ENCODE measurements at places on chromosomes 5 and 9.

GRCh38 chr5:33230467-33231078 lies 210.2 kb upstream of the TARS1 start:
- no peak for DNase-seq

DNA sequence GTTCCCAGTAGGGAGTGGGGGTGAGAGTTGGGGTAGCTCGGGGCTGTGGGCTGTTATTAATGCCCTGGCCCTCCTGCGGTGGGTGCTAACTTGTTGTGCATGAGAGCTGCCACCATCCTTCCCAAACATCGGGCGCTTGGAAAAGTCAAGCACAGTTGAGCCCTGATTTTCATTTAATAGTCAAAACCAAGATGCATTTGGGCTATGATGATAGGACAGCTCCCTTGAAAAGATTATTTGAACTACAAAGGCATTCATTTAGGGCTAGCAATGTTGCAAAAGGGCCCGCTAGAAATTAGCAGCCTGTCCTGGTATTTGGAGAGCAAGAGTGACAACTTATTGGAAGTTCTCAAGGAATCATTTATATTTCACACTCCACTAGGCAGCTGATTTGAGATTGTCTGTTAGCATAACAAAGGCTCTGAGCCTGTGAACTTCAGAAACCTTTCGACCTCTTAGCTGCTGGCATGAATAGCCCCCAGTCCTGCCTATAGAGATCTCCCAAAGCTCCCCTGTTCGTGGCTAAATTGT lies 128.2 kb upstream of the TMEM161B start:
- no peak for DNase-seq

- no peak for DNase-seq
Observed at GRCh38 chr9:121498487-121499176, 1.0 kb downstream of the GGTA1 start.

- no peak for DNase-seq
Observed at GRCh38 chr5:145478651-145479050, 356.5 kb downstream of the PRELID2 start.

- no peak for DNase-seq
Observed at GRCh38 chr9:90767523-90768100, 34.0 kb upstream of the SYK start.

- no peak for DNase-seq
Observed at GRCh38 chr5:160692271-160692670, 159.7 kb downstream of the ATP10B start.

DNA sequence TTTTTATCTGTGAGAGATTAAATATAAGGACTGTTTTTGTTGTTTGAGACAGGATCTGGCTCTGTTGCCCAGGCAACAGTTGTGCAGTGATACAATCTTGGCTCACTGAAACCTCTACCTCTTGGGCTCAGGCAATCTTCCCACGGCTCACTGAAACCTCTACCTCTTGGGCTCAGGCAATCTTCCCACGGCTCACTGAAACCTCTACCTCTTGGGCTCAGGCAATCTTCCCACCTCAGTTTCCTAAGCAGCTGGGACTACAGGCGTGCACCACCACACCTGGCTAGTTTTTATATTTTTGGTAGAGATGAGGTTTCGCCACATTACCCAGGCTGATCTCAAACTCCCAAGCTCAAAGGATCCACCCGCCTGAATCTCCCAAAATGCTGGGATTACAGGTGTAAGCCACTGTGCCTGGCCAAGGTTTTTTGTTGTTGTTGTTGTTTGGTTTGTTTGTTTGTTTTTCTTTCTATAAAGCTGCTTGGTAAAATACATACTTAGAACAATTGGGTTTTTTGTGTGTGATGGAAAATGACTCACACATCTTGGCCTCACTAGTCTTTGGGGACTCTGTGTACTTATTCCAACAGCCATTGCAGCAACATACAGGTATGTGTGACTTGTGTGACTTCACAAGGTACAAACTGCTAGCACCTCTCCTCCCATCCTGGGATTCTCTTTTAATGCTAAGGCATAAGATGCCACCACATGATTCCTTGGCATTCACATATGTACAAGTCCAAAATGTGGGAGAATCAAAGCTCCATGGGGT lies 36.5 kb upstream of the RASA1 start:
- no peak for DNase-seq

DNA sequence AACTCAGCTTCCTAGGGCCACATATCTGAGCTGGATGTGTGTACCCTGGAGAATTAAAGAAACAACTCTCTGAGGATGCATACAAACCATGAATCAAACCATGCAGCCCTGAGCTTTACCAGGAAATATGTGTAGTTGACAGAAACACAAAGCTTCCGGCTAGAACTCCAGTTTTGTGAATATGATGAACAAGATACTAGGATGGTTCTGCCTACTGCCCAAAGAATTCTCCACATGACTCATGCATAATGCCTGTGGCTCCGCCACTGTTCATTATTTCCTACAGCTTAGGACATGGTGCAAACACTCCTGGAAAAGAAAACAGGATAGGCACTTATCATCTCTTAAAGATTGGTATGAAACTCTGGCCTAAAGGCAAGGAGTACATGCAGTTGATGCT lies 343.4 kb downstream of the DNAH5 start:
- DNase-seq: no peak

DNA sequence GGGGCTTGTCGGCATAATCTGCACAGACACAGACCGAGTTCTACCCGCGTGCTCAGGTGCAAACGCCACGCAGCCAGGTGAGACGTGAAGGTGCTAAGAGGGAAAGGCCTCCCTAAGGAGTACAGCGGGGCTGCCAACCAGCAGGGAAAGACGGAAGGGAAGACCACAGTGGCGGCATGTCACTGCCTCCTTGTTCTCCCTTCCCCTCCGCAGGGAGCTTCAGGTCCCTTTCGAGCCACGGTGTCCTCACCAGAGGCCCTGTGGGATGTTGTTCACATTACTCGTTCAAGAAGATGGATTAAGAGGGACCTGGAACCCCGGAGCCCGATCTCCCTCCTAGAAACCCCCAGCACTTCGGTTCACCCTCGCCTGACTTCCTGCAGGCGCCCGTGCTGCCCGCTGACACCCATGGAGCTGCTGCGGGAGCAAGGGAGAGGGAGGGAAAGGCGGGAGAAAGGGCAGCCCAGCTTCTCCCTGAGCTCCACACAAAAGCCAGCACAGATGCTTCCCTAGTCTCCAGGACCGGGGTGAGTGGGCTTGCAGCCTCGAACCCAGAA lies 686 bp downstream of the BRD9 start:
- DNase-seq: no peak

DNA sequence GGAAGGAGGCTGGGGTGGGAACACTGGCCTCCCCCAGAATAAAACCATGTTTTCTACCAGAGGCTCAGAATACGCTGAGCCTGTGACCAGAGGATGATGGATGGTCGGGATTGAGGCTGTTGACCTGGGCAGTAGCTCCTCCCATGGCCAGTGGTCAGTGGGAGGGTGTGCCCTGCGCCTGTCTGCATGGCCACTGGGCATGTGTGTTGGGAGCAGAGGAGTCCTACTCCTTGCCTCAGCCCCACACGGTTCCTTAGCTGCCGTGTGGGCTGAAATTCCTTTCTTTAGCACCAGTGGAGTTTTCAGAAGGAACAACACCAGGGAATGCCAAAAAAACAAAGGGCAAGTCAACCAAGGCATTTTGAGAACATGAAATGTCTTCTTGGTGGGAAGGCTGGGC lies 8.5 kb upstream of the RMND5B start:
- no peak for DNase-seq

DNA sequence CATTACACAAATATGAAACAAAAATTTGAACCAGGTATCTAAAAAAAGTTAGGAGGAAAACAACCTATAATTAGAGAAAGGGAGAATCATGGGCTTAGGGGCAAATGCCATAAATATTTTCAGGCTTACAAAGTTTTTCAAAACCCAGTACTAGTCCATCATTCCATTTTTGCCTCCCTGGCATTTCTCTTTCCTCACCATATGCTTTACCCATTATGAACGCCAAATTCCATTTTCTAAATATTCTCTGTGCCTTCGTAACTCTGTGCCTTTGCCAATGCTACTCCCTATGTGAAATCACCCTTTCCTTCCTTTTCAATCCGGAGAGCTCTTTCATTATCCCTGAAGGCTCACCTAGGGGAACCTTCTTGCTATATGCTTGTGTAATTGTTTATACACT lies 434.1 kb downstream of the ZSWIM6 start:
- no peak for DNase-seq

- DNase-seq: no peak
Observed at GRCh38 chr5:133514456-133514855, 97.9 kb downstream of the FSTL4 start.

DNA sequence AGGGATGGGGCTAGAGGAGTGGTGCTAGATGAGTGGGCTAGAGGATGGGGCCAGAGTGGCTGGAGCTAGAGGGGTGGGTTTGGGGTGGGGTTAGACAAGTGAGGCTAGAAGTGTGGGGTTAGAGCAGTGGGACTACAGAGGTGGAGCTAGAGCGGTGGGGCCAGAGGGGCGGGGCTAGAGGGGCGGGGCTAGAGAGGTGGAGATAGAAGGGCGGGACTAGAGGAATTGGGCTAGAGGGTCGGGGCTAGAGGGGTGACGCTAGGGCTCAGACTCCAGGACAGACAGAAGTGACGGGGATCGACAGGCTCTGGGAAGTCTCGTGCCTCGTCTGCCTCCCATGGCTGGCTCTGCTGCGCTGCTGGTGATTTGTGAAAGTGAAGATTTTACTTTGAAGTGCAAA lies 31.0 kb upstream of the TENT4A start:
- no peak for DNase-seq

GRCh38 chr5:130975847-130976246 lies 189.2 kb downstream of the HINT1 start:
- no peak for DNase-seq

GRCh38 chr5:173045474-173045873 lies 10.7 kb upstream of the CREBRF start:
- no peak for DNase-seq
